CD4-positive, alpha-beta T cell treated with Interleukin-17A for 1 hour (primary cell): ENCODE measurements at places on chromosomes 6 and 20.

DNA sequence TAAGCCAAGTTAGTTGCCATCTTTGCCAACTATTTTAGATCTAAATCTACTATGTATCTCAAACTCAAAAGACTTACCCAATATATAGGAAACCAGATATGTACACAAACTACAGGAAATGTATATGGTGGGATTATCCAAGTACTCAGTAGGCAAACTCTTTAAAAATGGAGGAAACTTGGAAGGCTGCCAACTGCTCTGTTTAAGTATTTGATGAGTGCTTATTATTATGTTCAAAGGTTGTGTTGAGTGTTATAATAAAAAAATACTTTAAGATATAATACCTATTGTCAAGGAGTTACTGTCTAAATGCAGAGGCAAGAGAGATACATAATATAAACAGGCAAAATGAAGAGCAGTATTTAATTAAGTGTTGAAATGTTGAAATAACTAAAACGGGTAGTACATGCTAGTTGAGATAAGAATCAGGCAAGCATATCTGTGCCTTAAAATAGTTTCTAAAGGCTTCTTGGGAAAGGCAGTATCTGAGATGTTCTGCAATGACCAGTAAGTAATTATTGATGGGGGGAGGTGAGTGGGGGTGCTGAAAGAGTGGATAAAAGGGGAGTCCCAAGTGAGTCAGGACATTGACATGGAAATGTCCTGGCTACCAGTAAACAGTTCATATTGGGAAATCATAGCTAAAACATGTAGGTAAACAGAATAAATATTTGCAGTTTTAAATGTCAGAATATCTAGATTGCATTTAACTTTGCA is 6.5 kb upstream of the DST start:
- no peak for DNase-seq

DNA sequence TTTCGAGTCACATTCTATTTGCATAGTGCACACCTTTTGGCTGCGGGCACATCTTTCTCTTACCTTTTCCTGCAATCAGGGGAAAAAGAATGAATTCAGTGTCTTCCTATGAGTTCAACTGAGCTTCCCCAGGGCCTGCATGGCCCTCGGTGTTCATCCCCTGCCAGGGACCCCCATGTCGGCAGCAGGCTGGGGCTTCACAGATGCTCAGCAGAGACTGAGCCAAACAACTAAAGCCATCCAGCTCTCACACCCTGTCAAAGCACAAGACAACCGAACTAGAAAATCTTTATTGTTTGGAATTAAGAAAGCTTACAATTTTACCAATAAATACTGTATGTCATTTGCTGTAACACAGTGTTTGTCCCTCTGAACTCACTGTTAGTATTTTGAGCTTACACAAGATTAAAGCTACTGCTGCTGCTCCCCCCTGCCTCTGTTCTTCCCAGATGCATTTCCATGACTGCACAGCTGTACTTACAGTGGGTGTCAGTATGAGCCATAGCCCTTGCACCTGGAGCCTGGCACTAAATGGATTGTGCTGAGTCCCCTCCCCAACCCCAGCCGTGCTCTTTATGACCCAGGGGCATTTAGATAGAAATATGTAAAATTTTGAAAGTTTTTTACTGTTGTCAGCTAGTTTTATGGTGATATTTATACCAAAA is 205.8 kb downstream of the TMEM242 start:
- DNase-seq, result no peak

GRCh38 chr6:40996591-40997233 is 42.3 kb downstream of the UNC5CL start:
- no peak for DNase-seq

DNA sequence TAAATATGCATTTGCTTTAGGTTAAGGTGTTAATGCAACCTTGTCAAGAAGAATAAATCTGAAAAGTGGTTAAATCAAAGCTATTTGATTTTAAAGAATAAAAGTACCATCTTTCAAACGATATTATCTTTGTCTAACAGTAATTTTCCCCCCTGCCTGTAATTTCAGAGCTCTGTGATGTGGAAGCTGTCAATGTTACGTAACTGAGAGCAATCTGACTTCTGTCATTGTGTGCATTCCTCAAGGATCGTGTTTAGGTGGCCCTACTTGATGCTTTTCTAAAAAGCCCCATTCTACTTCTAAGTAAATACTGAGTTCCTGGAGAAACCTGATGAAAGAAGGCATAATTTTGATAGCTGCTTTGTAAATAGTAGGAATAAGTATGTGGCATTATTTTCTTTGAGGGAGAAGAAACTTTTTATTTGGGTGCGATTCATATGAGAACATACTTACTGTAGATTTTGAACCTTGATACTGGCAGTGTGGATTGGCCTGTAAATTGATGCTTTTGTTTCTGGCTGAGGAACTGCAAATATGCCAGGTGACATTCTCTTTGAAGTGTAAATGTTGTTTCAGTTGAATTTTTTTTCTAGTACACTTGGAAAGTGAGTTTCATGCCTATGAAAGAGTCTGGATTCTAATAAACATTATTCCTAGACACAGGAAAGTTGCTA is 529.6 kb upstream of the FLRT3 start:
- no peak for DNase-seq

- DNase-seq, result no peak
These were observed 24.4 kb downstream of the MYLIP start for GRCh38 chr6:16153211-16153820.

DNA sequence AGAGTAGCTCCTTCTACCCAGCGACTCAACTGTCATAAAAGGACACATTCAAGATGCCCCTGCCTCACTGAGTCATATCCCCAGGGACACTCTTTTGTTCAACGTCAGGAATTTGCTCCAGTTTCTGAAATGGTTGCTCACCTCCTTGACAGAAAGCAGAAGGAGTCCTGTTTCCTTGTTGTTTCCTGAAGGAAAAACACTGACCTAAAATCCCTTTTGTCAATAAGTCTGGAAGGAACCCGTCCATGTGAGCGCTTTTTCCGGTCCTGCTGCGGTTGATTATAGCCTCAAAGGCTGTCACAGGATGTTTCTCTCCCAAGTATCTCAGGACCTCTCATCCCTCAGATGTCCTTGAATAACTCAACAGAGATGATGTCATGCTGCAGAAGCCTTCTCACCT is 113.6 kb upstream of the PLEKHG1 start:
- DNase-seq, result no peak

DNA sequence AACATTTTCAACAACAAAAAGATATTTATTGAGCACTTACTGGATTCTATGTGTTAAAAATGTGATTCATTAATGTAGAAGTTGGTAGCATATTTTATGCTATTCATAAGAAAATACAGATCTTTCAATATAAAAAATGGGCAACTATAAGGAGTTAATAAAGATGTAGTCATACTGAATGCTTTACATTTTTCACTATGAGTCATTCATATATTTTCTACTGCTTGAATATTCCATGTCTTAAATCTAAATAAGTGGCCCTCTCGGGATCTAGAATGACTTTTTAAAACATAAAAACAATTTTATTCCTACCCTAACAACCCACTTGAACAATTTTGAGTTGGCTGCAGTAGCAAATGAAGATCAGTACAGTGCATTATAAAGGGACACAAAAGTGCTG is 362.1 kb downstream of the PHF3 start:
- DNase-seq, result no peak

GRCh38 chr6:111858347-111858746 is 14.9 kb downstream of the FYN start:
- peak; percentile 17 for DNase-seq

- no peak for DNase-seq
These were observed 236.3 kb downstream of the HAO1 start for GRCh38 chr20:7703996-7704395.

- no peak for DNase-seq
These were observed 54.2 kb downstream of the OPN5 start for GRCh38 chr6:47836046-47836445.

DNA sequence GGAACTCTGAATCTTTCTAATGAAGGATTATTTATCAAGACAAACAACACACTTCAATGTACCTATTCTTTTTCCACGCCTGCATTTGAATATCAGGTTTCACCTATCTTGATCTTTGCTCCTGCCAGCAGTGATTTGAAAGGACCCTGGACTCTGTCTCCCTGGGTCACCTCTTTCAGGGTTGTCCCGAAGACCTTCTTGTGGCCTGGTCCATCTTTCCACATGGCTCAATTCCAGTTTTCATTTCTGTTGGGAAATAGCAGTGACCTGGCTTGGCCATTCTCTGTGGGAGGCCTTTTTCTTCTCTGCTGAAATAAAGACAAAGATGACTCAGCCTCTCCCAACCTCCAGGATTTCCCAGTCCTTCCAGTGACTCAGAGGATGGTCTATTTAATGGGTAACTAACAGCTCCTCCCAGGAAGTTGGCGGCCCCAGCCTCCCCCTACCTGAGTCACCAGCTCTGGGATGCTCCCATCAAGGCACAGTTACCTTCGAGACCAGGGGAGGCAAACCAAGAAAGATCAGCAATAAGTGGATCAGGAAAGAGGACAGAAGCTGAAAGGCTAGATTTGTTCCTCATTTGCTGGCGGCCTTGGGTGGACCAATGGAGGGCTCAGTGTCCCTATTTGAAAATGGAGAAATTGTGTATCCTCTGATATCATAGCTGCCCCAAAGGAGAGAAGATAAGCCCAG is 120.2 kb upstream of the RNF24 start:
- no peak for DNase-seq

DNA sequence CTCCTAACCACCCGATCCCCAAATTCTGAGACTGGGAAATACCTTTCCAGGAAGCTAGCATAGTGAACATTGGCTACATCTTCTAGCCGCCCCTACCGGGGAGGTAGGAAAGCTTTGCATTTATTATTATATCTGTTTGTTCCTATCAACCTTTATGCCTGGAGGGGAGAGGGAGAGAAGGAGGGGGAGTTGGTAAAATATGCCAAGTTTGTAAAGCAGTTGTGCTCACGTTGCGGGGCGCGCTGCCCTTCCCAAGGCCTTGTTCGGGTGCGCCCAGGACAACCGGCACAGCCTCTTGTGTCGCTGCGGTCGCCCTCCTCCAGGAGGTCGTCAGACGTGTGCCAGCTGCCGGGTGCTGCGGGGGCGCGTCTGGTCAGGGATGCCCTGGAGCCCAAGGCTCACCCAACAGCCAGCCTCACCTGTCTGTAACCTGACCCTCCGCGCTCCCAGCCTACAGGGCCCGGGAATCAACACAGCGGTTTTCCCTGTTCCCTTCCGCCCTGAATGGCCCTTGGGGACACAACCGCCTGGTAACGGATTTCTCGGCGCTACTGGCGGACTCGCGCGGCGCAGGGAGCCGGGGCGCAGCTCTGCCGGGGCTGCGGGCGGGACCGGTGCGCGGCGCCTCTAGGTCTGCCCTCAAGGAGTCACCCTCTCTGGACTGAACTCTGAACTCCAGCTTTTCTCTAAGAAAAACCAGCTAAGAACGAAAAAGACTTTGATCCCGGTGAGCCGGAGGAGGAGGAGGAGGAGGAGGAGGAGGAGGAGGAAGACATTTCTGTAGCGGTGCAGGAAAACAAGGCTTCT is 1.1 kb upstream of the OVOL2 start:
- DNase-seq, result no peak
